ENCODE measurements at places on chromosomes 12 and 14. TPM values are rescaled to one million over a fixed set of nuclear protein-coding genes. Genes with fewer than 3 reads are reported as not detected.

Gene KRT73
- not detected for total RNA-seq

GRCh38 chr12:25107920-25108319 lies 87.0 kb downstream of the DNAI7 start:
- H3K4me3 ChIP-seq, result no peak overlapping the region
- DNase-seq, result no peak
- H3K4me1 ChIP-seq, result no peaks in the 10 kb centered on the region
- no peaks in the 10 kb centered on the region for H3K27me3 ChIP-seq

- H3K4me3 ChIP-seq, result no peak overlapping the region
- H3K4me1 ChIP-seq, result peaks cover under 1% of the 10 kb centered on the region
- H3K27me3 ChIP-seq, result no peaks in the 10 kb centered on the region
- no peaks in the 10 kb centered on the region for H3K36me3 ChIP-seq
- no peak for DNase-seq
- no peak overlapping the region for H3K27ac ChIP-seq
Measured at GRCh38 chr14:30990770-30991169, 34.7 kb upstream of the AP4S1 start.

Gene NAA25
- total RNA-seq, result 53.4 TPM

DNA sequence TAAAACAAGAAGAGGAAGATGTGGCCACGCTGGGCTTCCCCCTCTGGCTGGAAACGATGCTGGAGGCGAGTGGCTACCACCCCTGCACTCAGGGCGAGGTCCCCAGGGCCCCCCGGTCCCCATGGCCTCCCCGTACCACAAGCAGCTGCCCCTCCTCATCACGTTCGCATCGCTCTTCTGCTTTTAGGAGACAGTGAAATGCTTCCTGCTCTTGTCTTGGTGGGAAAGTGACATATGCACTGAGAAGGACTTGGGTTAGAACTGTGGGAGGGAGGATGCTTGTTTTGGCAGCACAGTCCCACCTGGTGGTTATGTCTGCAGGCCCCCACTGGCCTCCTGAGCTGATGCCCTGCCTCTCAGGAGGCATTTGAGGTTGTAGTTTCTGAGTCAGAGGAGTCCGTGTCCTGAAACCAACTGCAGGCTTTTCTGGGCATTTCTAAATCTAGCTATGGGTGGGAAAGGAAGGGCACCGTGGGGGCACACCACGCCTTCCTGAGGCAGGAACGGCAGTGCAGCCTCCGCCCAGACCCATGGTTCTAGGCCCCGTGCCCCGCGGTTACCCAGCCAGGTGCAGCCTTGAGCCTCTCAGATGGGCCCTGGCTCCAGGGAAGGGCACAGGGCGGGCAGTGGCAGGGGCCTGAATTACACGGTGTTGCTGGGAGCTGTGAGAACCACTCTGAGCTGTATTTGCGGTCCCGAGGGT lies 139.3 kb downstream of the ADGRD1 start:
- H3K27ac ChIP-seq, result no peak overlapping the region
- H3K36me3 ChIP-seq, result no peaks in the 10 kb centered on the region
- no peak for DNase-seq
- H3K27me3 ChIP-seq, result no peaks in the 10 kb centered on the region

GRCh38 chr12:77189901-77190416 lies 124.6 kb upstream of the E2F7 start:
- no peak overlapping the region for H3K4me3 ChIP-seq
- H3K4me1 ChIP-seq, result no peaks in the 10 kb centered on the region
- no peaks in the 10 kb centered on the region for H3K27me3 ChIP-seq
- no peak overlapping the region for H3K27ac ChIP-seq

Gene CS
- total RNA-seq, result 243 TPM

Gene PLEKHG7
- not detected for total RNA-seq

Gene SLC4A8
- total RNA-seq, result 15.2 TPM

DNA sequence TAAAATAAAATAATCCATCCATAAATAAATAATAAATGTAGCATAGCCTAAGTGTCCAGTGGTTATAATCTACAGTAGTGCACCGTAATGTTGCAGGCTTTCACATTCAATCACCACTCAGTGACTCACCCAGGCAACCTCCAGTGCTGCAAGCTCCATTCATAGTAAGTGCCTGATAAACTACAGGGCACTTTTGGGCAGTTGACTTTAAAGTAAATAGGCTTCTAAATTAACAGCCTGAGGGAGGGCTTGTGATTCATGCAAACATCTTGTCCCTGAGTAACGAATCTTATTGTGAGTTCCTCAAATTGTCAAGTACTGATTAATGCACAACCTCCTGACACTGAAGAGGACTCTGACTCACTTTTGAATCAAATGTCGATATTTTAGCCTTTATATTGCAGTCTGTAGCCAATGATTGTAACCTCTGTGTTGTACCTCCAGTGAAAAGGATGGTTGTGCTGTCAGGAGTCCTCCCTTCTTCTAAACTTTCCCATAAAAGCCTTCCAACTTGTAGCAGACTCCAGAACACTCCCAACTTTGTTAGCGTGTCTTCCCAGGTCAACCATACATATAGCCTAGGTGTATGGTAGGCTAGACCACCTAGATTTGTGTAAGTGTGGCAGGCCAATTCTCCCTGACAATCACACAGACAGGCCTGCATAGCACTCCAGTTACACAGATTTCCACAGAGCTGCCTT lies 55.0 kb upstream of the BICD1 start:
- no peak for DNase-seq
- H3K4me1 ChIP-seq, result no peaks in the 10 kb centered on the region
- H3K4me3 ChIP-seq, result no peak overlapping the region
- no peaks in the 10 kb centered on the region for H3K27me3 ChIP-seq

DNA sequence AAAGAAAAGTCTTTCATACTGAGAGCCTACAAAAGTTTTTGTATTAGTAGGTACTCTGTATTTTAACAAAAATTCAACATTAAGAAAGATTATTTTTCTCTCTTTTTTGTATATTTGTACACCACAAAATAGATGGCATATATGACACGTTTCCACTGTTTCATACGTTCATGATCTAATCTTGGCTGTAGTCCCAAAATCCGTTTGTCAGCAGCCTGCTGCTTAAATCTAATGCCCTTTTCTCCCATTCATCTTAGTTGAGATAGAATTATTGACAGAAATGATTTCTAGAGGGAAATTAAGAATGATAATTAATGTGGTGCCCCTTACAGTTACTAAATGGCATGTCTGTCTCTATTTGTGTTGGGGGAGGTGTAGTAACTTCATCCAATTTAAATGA lies 140.7 kb upstream of the NOVA1 start:
- H3K36me3 ChIP-seq, result no peaks in the 10 kb centered on the region
- H3K4me1 ChIP-seq, result no peaks in the 10 kb centered on the region
- H3K4me3 ChIP-seq, result no peak overlapping the region
- H3K27me3 ChIP-seq, result no peaks in the 10 kb centered on the region

Gene MYO1H
- not detected for total RNA-seq

DNA sequence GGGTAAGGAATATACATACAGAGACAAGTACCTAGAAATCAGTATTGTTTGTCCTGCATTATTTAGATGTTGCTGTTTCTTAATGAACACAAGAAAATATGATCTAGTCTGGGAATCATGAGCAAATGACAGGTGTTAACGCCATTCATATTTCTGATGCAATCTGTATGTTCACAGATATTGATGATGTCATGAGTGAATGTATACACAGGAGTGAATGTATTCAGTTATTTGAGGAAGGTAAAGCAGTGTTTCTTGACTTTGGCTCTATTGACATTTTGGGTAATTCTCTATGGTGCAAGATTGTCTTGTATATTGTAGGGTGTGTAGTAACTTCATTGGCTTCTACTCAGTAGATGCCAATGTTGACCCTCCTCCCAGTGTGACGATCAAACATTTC lies 26.7 kb upstream of the RTL1 start:
- no peak for DNase-seq
- H3K4me3 ChIP-seq, result no peak overlapping the region
- no peaks in the 10 kb centered on the region for H3K27me3 ChIP-seq
- no peaks in the 10 kb centered on the region for H3K4me1 ChIP-seq
- no peaks in the 10 kb centered on the region for H3K36me3 ChIP-seq

DNA sequence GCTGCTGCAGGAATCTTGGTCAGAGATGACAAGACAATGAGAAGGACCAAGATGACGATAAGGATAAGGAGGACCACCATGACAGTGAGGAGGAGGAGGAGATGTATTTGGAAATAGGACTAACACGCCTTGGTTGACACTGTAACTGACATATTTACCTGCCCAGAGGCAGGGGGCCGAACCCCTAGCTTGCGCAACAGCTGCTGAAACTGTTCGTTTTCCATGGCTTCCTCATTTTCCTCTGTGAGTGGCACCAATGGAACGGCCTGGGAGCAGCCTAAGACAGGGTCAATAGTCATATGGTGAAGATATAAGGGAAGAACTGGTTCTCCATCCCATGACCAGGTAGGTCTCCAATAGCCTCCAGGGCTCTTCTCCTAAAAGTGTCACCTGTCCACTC lies 28.8 kb downstream of the TIMELESS start:
- H3K27me3 ChIP-seq, result no peaks in the 10 kb centered on the region
- no peak for DNase-seq
- no peak overlapping the region for H3K27ac ChIP-seq
- H3K4me3 ChIP-seq, result no peak overlapping the region
- peaks cover 73% of the 10 kb centered on the region for H3K36me3 ChIP-seq
- H3K4me1 ChIP-seq, result no peaks in the 10 kb centered on the region

DNA sequence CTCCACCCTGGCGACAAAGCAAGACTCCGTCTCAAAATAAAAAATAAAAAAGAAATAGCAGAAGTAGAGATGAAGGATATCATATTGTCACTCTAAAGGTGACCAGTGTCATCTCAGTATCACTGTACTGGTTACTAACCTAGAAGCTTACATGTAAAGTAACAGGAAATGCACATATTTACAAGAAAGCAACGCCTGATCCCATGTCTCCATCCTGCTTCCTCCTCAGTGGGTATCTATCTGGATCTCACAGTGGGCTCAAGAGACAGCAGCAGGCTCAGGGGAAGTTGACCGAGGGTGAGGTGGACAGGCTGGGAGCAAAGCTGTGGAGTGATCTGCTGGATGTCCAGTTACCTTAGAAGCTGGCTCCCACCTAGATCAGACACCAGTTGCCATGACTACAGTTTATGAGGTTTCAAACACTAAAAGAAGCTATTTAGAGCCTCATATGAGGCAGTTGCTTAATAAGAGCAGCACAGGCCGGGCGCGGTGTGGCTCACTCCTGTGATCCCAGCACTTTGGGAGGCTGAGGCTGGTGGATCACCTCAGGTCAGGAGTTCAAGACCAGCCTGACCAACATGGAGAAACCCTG lies 10.5 kb downstream of the MTRFR start:
- peaks cover 8% of the 10 kb centered on the region for H3K36me3 ChIP-seq
- H3K4me1 ChIP-seq, result no peaks in the 10 kb centered on the region
- H3K4me3 ChIP-seq, result no peak overlapping the region
- H3K27me3 ChIP-seq, result no peaks in the 10 kb centered on the region
- H3K27ac ChIP-seq, result no peak overlapping the region

GRCh38 chr12:52720365-52720886 lies 17.1 kb upstream of the KRT77 start:
- H3K27ac ChIP-seq, result no peak overlapping the region
- no peaks in the 10 kb centered on the region for H3K36me3 ChIP-seq
- H3K27me3 ChIP-seq, result peaks cover 8% of the 10 kb centered on the region
- H3K4me1 ChIP-seq, result no peaks in the 10 kb centered on the region
- no peak overlapping the region for H3K4me3 ChIP-seq
